ENCODE measurements at places on chromosomes 2 and 18.

DNA sequence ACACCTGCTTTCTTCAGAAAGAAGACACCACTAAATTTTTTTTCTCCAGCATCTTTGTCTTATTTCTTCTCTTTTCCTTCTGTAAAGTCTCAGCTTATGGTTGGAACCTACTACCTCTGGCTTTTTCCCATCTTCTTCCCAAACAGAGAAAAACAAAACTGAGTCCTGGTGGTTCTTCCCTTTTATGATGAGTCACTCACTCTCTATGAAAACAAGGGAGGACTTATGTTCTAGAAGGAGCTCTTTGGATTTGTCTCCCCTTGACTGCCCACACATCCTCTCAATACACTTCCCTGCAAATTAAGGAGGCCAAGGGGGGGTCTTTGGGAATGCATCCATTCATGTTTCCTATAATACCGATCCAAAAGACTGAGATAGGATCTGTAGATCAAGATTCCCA, 22.1 kb upstream of the MEIS1 start:
- DNase-seq = no peak

- DNase-seq = no peak
Observed at GRCh38 chr2:174014011-174014698, 49.0 kb upstream of the SP3 start.

DNA sequence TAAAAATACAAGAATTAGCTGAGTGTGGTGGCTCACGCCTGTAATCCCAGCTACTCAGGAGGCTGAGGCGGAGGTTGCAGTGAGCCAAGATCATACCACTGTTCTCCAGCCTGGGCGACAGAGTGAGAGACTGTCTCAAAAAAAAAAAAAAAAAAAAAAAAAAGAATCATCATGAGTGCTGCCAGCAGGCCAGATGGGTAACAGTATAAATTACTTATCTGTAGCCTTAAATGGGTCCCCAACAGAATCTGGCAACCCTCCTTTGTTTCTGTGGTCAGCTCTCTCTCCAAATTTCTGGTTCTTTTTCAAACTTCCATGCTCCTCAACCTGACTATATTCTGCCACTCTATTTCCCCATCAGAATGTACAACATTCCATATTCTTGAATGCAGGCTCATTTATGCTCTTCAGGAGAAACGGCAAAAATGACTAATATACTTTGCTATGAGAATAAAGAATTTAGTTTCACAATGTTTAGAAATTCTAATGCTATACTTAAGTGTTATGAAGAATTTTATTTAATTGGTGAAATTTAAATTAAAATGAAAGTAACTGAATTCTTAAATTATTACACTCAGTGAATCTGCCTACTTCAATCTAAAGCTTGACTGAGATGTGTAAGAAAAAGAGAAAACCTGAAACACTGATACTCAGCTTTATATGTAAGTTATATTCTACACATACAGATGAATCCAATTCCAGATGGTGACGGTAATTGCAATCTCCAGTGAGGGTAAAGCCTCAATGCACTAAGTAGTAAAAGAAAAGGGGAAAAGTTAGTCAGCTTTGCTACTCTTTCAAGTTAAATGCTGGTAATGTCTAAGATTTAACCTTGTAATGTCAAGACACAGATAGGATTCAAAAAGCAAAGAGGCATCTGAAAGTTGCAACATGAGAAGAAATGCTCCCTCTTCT, 24.8 kb downstream of the LPIN2 start:
- DNase-seq = no peak

GRCh38 chr2:212264187-212264586, 274.4 kb downstream of the ERBB4 start:
- no peak for DNase-seq

- DNase-seq = no peak
Observed at GRCh38 chr2:86031151-86031550, 74.5 kb downstream of the POLR1A start.

- no peak for DNase-seq
Observed at GRCh38 chr2:131035826-131036231, 57.4 kb downstream of the FAM168B start.

DNA sequence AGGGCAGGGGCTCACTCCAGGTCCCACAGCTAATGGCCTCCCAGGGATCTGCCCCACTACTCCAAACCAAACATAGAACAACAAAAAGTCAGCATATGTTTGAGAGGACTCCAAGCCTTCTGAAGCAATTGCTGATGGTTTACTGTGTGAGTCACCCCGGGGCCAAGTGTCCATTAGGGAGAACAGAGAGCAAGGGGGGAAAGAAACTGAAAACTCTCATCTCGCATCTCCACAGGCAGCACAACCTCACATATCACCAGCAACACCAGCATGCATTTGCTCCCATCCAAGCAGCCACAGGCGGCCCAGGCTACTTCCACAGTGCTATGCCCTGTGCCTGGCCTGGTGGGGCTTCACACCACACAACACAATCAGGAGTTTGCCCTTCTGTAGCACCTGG, 39.1 kb downstream of the CYRIA start:
- no peak for DNase-seq

Data from activated CD8-positive, alpha-beta memory T cell treated with anti-CD3 and anti-CD28 coated beads for 4 hours (primary cell).